ENCODE measurements at places on chromosomes 13 and 19. TPM values are rescaled to one million over a fixed set of nuclear protein-coding genes. Genes with fewer than 3 reads are reported as not detected.

GRCh38 chr19:16345457-16345856, 20.8 kb downstream of the KLF2 start:
- H3K4me3 ChIP-seq, result no peak overlapping the region
- H3K4me1 ChIP-seq, result peaks cover 20% of the 10 kb centered on the region
- peaks cover 8% of the 10 kb centered on the region for H3K27me3 ChIP-seq
- no peaks in the 10 kb centered on the region for H3K36me3 ChIP-seq
- DNase-seq, result no peak

ITGBL1 gene
- not detected for total RNA-seq

- H3K4me1 ChIP-seq, result no peaks in the 10 kb centered on the region
- no peak overlapping the region for H3K27ac ChIP-seq
- H3K27me3 ChIP-seq, result peaks cover 9% of the 10 kb centered on the region
- no peak for DNase-seq
- no peak overlapping the region for H3K4me3 ChIP-seq
Observed at GRCh38 chr13:76035711-76036110, 399.6 kb downstream of the LMO7 start.

ZNF578 gene
- 0.93 TPM for total RNA-seq

GRCh38 chr13:66402066-66402465, 828.1 kb downstream of the PCDH9 start:
- no peak overlapping the region for H3K4me3 ChIP-seq
- no peak overlapping the region for H3K27ac ChIP-seq
- DNase-seq, result no peak

- no peak overlapping the region for H3K27ac ChIP-seq
- peaks cover 3% of the 10 kb centered on the region for H3K4me1 ChIP-seq
- no peak for DNase-seq
- H3K27me3 ChIP-seq, result no peaks in the 10 kb centered on the region
Observed at GRCh38 chr13:77817521-77817920, 101.1 kb downstream of the EDNRB start.

DNA sequence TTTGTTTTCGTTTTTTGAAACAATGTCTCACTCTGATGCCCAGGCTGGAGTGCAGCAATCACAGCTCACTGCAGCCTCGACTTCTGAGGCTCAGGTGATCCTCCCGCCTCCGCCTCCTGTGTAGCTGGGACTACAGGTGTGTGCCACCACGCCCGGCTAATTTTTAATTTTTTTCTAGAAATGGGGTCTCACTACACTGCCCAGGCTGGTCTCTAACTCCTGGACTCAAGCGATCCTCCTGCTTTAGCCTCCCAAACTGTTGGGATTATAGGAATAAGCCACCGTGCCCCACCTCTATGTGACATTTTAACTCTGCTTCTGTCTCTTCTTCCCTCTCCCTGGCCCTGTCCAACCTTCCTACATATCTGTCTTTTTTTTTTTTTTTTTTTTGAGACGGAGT, 5.1 kb downstream of the ATP1A3 start:
- H3K27ac ChIP-seq, result no peak overlapping the region
- H3K4me1 ChIP-seq, result peaks cover 4% of the 10 kb centered on the region
- no peaks in the 10 kb centered on the region for H3K36me3 ChIP-seq
- DNase-seq, result no peak

All from activated naive CD8-positive, alpha-beta T cell treated with anti-CD3 and anti-CD28 coated beads for 36 hours (primary cell).